ENCODE measurements at places on chromosomes 3 and 15.

DNA sequence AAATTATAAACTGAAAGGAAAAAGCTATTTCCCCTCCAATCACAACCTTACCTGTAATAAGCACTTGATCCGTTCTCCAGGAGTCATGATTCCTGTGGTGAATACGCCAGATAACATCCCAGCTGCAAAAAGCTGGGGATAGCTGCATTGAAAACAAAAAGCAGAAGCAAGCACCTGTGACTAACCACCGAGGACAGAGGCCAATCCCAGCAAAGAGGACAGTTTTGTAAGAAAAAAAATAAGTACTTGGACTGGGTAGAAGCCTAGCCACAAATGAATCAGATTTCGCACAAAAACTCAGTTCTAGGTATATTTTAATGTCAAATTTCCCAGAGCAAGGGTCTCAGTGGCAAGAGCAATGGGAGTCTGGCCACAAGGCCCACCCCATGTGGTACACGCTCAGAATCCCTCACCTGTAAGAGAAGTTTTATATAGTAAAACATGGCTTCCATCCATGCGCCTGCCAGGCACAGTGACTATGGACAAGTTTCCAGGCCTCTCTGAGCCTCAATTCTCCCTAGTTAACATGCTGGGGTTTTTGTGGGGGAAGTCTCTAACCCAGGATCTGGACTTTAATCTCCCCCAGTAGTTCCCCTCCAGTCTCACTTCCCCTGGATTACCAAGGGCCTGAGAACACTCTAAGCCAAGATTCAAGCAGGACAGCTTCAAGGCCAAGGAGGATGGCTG, 19.2 kb downstream of the SLC25A20 start:
- DNase-seq, result no peak

DNA sequence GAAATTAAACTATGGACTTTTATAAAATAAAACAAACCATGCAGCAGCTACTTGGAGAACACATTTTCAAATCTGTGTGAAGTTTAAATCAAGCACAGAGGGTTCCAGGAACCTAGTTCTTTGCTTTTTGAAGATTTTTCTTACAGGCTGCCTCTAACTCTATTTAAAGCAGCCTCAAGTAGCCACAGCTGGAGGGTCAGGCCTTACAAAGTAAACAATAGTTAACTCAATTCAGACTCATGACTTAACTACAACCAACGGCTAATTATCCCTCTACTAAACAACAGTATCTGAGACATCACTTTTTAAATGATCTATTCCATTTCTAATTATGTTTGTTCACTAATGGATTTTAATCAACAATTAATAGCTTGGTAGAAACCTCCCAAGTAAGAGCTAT, 9.8 kb downstream of the LRIG1 start:
- DNase-seq, result no peak

DNA sequence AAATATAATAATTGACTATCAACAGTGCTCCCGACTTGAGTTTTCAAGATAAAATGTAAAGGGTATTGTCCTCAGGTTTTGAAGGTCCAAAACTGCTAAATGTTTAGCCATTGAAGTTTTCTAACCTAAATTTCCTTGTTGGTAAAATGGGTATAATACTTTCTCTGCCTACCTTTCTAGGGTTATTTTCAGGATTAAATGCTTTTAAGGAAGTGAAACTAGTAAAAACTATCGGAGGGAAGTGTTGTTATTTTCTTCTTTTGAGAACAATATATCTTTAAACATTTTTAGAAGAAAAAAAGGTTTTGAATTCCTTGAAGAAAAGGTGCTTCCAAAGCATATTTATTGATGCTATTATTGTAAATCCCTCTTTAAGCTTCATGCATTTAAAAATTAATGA, 67.3 kb downstream of the FILIP1L start:
- no peak for DNase-seq

DNA sequence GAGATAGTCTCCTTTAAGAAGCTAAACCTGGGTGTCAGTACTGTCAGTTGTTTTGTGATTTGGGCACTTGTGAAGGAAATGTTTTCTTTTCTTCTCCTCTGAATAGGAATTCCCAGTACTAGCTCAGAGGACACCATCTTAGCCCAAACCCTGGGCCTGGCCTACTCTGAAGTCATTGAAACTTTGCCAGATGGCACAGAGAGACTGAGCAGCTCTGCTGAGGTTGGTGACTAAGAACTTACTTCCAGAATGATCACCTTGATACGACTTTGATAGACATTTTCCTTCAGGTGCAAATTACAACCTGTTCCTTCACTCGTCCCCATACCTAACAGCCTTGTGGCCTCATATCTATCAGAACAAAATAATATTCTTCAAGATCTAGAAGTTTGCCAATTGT, 100.2 kb downstream of the LARS2 start:
- no peak for DNase-seq

DNA sequence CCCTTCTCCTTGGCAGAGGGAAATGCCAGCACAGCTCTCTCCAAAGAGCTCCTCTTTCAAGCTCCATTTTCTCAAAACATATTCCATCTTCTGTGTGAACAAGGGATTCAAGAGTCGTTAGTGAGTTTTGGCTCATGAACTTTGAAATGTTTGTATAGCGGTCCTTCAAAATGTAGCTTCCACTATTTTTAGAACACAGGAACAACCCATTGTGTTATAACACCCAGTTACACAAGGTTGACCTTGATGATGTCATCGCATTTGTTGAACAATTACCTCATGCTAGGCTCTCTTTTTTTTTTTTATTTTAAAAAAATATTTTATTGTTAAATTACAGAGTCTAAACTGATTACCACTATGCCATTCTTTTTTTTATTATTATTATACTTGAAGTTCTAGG, 251.7 kb downstream of the THSD4 start:
- no peak for DNase-seq

DNA sequence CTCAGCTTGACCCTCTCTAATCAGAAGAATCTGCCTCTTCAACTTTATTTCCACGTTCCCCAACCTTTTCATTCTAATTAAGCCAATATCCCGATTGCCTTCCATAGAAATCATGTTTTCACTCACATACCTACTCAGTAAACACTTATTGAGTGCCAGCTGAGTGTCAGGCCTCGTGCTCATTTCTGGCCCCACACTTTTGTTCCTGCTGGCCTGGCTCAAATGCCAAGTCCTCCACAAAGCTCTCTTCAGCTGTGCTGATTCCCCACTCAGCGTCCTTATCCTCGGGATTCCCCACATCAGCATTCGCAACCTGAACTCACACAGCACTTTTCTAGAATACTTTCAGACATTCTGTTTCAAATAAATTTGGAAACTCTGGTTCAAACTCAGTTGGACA, 68.9 kb downstream of the THBS1 start:
- no peak for DNase-seq

DNA sequence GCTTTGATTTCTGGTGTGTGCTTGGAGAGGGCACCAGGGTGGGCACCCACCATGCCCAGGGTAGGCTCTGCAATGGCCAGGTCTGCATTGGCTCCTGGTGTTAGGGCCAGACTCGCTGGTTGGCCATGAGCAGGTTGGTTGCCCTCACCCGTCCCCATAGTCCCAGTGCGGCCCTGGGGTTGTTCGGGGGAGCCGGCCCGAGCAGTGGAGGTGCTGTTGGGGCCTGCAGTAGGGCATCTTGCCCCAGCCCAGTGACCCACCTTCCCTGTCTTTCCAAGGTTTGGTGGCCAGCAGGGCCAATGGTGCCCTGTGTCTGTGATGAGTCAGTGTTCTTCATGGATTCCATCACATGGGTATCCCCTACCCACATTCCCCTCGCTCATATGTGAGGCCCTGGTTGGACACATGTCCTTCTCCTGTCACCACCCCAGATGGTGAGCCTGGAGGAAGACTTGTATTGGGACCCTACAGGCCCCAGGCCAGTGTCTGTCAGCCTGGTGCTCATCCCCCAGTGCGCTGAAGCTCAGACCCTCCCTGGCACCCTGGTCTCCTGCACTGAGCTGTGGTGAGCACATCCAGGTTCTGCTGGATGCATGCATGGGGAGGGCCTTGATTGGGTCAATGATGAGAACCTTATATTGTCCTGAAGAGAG, 190.1 kb downstream of the UBE3A start:
- DNase-seq, result no peak

GRCh38 chr3:49673121-49673714, 933 bp upstream of the APEH start:
- DNase-seq, result no peak

- peak; percentile 94 for DNase-seq
Measured at GRCh38 chr3:54999159-54999558, 71.3 kb upstream of the LRTM1 start.

GRCh38 chr3:127419182-127419581, 131.3 kb upstream of the PRR20G start:
- DNase-seq, result no peak

DNA sequence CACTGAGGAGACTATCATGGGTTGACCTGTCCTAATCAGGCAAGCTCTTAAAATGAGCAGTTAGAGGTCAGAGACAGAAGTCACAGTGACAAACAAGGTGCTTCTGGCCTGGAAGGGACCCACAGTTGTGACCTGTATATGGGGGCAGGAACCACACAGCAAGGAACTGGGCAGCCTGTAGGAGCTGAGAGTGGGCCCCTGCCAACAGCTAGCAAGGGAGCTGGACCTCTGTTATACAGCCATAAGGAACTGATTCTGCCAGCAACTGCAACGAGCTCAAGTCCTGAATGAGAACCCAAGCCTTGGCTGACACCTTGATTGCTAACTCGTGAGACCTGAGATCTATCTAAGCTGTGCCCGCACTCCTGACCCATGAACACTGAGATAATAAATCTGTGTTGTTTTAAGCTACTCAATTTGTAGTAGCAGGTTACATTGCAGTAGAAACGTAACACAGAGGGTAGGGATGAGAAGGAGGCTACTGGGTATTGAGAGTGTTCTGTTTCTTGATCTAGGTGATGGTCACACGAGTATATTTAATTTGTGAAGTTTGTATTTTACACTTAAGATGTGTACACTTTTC, 44.5 kb upstream of the MAGI1 start:
- no peak for DNase-seq

DNA sequence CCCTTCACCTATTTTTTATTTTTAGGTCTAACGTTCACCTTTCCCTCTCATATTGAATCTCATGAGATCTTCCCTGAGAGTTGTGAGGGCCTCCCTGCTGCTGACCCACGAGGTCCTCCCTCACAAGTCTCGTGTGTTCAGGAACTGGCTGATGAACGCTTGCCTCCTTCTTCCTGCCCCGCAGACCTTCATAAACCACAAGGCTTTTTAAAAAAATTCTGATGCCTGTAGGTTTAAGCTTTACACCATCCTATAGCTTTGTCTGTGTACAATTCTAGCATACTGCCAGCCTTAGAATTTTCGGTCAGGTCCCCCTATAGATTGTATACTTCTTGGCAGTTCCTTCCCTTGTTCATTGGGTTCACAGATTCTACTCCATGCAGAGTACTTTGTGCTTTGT, 50.5 kb downstream of the CHST2 start:
- no peak for DNase-seq

DNA sequence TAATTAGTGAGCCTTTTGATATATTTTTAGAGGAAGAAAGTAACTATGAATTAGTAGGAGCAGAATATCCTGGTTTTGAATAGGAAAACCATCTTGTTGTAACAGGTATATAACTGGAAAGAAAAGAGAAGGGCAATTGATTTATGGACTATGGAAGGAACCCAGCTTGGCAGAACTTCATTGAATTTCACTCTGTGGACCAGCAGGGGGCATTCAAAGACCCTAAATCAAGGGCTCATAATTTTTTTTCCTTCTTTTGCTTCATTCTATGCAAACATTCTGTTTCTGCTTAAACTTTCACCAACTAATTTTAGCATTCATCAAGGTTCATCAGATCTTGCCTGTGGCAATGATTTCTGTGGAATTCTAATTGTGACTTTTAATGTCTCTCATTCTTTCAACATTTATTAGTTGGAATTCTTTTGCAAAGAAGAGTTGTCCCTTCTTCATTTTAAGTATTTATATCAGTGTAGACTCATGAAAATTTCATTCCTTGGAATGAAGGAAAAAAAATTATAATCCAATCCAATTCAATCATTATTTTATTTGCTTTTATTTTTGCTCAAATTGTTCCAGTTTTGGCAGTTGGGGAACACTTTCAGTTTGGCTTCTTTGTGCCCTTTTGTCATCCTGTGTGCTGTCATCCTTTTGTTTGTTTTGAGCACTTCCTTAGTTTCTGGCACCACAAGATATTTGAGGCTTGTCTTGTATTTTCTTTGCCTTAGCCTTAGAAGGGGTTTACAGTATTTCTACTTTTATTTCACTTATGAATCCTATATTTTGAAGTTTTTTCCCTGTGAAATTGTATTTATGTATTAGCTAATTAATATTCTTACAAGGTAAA, 30.4 kb downstream of the NXPE3 start:
- DNase-seq, result peak; percentile 48

GRCh38 chr15:94125698-94126097, 105.7 kb upstream of the MCTP2 start:
- DNase-seq, result no peak

GRCh38 chr3:136753326-136753939, 1.3 kb upstream of the STAG1 start:
- no peak for DNase-seq

- no peak for DNase-seq
Measured at GRCh38 chr3:113148284-113148683, 63.1 kb upstream of the BOC start.

- DNase-seq, result no peak
Measured at GRCh38 chr15:94417501-94418293, 186.3 kb downstream of the MCTP2 start.

DNA sequence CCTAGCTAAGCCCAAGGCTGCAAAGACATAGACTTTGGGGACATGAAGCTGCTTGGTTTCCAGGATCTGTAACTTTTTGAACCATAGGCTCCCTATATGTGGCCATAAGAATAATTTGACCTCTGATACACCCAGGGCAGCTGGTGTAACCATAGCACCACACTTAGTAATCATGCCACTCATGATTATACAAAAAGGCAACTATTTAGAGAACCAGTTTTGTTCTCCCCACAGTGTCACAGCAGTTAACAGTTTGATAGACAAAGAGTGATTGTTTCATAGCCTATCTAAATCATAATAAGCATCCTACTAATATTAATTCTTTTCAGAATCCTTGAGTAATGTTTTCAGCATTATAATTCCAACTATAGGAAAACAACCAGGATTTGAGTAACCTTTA, 334.9 kb downstream of the NEK10 start:
- DNase-seq, result no peak

- no peak for DNase-seq
Measured at GRCh38 chr15:51180011-51180410, 85.3 kb upstream of the TNFAIP8L3 start.

GRCh38 chr3:170697131-170697530, 111.3 kb upstream of the SLC7A14 start:
- DNase-seq, result no peak

- DNase-seq, result no peak
Measured at GRCh38 chr3:126146525-126147146, 33.8 kb downstream of the ALDH1L1 start.

GRCh38 chr3:27713435-27714145, 8.5 kb downstream of the EOMES start:
- DNase-seq, result no peak
